Smooth muscle cell of bladder (primary cell): ENCODE measurements at places on chromosomes 4 and X. TPM values are rescaled to one million over a fixed set of nuclear protein-coding genes. Genes with fewer than 3 reads are reported as not detected.

Gene GABRA4
- not detected in 2 replicates for total RNA-seq

Gene DRD5
- not detected in 2 replicates for total RNA-seq

Gene ANK2
- total RNA-seq: 34.0 and 45.4 TPM in 2 replicates

Gene WAS
- total RNA-seq: 0.09 TPM in 1 of 2 replicates, not detected in the other

Gene CPE
- total RNA-seq: 1.3 and 3.5 TPM in 2 replicates

Gene KIT
- total RNA-seq: 0.37 and 0.43 TPM in 2 replicates

Gene ATP6AP1
- total RNA-seq: 46.6 and 57.0 TPM in 2 replicates

Gene TMEM156
- 0.18 and 0.57 TPM in 2 replicates for total RNA-seq

Gene SMIM10
- 6.4 and 7.8 TPM in 2 replicates for total RNA-seq

Gene AASDH
- 14.1 and 17.4 TPM in 2 replicates for total RNA-seq

Gene TEX11
- total RNA-seq: 0.09 TPM in 1 of 2 replicates, not detected in the other

Gene RASL11B
- total RNA-seq: 0.28 and 1.1 TPM in 2 replicates

Gene TSPAN6
- 25.9 and 30.0 TPM in 2 replicates for total RNA-seq

Gene ARR3
- not detected in 2 replicates for total RNA-seq

Gene SPOCK3
- 0.43 and 1.5 TPM in 2 replicates for total RNA-seq

Gene VCX3B
- not detected in 2 replicates for total RNA-seq

Gene PNMA6F
- total RNA-seq: not detected in 2 replicates

Gene ANOS1
- total RNA-seq: under 0.01 and 0.46 TPM in 2 replicates

Gene CXorf58
- not detected in 2 replicates for total RNA-seq

Gene MAGEB10
- not detected in 2 replicates for total RNA-seq

Gene MAGEC3
- total RNA-seq: not detected in 2 replicates

Gene LDB2
- total RNA-seq: 36.5 and 44.7 TPM in 2 replicates

Gene HSFX2
- total RNA-seq: 0.14 and 0.28 TPM in 2 replicates

Gene CUL4B
- 20.5 and 27.3 TPM in 2 replicates for total RNA-seq

Gene SMIM10L2A
- total RNA-seq: 0.28 and 0.83 TPM in 2 replicates

Gene MAGEA2
- total RNA-seq: under 0.01 TPM in 1 of 2 replicates, not detected in the other

Gene PLAC8
- total RNA-seq: under 0.01 and 0.28 TPM in 2 replicates

Gene AKAP4
- not detected in 2 replicates for total RNA-seq

Gene GAGE1
- under 0.01 TPM in 1 of 2 replicates, not detected in the other for total RNA-seq
